ENCODE measurements at places on chromosomes 5 and 9. TPM values are rescaled to one million over a fixed set of nuclear protein-coding genes. Genes with fewer than 3 reads are reported as not detected.

DNA sequence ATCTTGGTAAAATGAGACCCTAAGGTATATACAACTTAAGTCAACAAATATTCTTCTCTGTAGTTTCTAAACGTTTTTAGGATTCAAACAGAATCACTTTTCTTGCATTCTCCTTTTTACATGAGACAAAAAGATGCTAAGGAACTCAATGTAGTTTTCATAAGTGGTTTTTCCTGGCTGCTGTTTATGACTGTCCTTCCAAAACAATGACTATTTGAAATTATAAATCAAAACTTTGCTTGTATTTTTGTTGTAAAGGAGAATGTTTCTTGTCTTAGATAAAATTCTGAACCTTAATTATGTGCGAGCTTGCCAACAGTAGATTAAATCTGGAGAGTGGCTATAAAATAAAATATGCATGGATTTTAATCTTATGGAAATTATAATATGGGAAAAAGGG lies 53.8 kb downstream of the GRIN3A start:
- no peak for DNase-seq

DNA sequence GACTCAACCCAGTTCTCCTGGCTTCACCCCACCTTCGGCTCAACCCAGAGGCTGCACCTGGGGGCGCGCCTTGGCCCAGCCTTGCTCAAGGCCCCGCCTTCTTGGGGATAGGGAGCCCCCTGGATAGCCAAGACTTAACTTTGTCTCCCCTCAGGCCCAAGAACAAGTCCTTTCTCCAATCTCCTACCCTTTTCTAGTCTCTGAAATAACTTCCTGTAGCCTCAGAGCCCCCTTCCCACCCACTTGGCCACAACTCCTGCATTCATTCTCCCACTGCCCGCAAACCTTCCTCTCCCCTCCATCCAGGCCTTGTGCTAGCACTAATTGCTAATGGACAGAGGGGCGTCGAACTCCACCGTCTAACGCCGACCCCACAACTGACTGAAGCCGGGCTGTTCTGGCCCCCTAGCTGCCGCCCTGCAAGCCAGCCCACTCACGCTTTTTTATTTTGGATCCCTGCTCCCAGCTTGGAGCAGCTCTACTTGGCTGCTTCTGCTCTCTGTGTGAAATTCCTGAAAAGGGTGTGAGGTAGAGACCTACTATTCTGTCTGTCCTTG lies 579 bp upstream of the ASTN2 start:
- peak; percentile 28 for DNase-seq

- DNase-seq, result no peak
Observed at GRCh38 chr5:36575361-36575781, 31.0 kb upstream of the SLC1A3 start.

DNA sequence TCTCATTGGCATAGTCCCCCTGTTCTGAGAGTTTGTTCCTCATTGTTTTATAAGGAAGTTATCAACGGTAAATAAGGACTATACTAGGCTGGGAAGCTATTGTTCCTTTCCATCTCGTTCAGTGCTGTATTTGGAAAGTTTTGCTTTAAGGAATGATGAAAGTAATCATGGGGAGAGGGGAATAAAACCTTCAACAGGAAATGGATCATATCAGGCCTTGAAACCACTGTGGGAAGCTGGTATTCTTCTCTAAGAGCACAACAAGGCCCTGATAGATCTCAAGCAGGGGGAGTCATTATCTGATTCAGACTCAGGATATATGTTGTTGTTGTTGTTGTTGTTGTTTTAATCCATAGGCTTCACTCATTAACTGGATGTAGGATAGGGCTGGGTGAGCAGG lies 474.5 kb downstream of the ENC1 start:
- no peak for DNase-seq

DNA sequence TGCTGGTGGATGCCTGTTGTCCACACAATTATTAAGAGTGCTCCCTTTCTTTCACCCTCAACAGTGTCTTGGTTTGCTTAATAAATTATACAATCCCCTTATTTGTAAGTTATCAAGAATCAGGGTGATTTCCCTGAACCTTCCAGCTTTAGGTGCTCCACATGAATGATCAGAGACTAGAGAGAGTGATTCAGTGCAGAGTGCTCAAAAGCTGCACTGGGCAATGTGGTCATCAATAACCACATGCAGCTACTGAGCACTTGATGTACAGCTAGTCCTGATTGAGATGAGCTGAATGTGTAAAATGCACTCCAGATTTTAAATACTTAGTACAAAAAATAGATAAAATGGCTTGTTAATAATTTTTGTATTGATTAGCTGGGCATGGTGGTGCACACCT lies 76.8 kb upstream of the TRIO start:
- no peak for DNase-seq

DNA sequence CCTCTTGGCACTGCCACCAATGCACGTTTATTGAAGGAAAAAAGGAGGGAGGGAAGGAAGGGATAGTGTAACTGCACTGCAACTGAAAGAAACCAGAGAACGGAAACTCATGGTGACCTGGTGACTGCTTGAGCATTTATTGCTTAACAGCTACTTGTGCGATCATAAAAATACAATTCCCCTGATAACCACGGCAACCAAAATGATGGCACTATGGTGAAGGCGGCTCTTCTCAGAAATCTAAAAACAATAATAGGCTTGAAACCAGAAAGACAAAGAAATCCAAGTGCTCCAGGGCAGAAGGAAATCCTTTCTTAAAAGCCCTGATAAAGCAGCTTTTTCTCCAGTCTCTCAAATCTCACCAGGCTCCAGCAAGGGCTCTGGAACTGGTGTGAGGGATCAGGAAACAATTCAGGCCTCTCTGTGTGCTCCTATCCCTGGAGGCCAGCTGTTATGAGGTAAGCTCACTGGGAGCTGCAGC lies 1.9 kb downstream of the FBXO10 start:
- no peak for DNase-seq

DNA sequence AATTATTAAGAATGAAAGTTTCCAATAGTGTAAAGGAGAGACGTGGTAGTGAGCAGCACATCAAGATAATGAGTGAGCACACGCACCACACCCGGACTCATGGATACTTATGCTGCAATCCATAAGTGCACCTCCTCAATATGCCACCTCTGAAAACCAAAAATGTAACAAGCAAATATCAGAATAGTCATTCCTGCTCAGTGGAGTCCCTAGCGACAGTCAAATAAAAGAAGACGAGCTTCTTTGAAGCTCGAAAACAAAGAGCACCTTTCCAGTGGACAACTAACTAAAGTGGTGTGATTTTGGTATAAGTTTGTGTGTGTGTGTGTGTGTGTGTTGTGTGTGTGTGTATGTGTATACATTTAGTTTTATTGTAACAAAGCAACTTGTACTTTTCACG lies 241.3 kb downstream of the DEPDC1B start:
- DNase-seq, result no peak

DNA sequence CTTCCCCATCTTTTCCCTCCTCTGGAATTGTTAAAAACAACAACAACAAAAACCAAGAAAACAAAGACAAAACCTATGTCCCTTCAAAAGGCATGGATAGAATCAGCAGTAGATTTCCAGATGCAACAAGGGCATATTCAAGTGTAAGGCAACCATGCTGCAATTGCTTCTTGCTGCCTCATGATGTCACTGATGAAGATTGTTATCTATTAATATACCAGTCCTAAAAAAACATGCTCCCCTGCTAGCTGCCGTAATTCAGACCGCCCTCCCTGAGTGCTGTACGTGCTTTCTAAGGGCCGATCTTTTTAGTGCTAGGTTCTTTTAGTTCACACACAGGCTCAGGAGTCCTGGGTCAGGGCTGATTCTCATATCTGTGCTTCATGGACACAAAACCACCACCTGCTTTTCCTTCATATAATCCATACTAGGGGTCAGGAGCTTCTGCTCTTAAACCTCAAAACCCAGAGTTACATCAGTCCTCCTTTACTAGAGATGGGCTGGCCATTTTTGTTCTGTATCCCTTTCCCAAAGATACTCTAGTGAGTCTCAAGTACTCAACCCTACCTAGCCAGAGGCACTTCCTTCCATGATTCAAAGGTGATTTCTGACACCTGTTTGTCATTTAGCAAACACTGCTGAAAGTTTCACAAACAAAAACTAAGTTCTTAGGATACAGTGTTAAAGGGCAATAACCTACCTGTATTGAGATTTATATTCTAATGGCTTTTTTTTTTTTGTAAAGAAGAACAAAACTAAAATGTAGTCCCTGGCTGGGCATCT lies 82.1 kb downstream of the GIN1 start:
- DNase-seq, result no peak

GRCh38 chr5:178404987-178405386 lies 172.4 kb upstream of the PHYKPL start:
- no peak for DNase-seq

- no peak for DNase-seq
Observed at GRCh38 chr5:151741678-151742423, 16.6 kb downstream of the ATOX1 start.

GRCh38 chr9:118401546-118401945 lies 697.3 kb downstream of the TLR4 start:
- DNase-seq, result no peak

DNA sequence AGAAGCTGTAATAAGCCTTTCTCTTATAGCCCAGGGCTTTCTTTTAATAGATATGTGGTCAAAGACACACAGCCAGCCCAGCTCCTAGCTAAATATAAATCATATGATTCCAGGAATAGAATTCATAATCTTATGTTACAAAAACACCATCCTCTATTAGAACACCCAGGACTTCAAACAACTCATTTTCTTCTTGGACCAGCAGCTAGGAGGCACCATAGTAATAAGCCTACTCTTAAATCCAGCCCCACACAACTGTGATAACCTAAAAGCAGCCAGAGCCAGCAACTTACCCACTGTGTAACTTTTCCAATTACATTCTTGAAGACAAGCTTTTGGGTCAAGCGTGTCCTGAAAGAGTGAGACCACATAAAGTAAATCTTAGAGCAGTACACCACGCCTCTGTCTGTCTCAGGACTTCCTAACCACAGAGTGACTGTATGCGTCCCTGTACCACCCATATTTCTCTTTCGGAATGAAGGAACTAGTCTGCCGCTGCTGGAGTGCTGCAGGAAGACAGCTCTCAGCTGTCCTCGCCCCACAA lies 223.8 kb downstream of the TLE1 start:
- no peak for DNase-seq

- DNase-seq, result no peak
Observed at GRCh38 chr9:134460206-134460605, 134.0 kb downstream of the RXRA start.

- no peak for DNase-seq
Observed at GRCh38 chr5:177476531-177477233, 3.2 kb upstream of the DBN1 start.

- no peak for DNase-seq
Observed at GRCh38 chr9:30697958-30698357, 1686.5 kb upstream of the ACO1 start.

GRCh38 chr5:55702598-55703345 lies 9.4 kb downstream of the SLC38A9 start:
- DNase-seq, result no peak

DNA sequence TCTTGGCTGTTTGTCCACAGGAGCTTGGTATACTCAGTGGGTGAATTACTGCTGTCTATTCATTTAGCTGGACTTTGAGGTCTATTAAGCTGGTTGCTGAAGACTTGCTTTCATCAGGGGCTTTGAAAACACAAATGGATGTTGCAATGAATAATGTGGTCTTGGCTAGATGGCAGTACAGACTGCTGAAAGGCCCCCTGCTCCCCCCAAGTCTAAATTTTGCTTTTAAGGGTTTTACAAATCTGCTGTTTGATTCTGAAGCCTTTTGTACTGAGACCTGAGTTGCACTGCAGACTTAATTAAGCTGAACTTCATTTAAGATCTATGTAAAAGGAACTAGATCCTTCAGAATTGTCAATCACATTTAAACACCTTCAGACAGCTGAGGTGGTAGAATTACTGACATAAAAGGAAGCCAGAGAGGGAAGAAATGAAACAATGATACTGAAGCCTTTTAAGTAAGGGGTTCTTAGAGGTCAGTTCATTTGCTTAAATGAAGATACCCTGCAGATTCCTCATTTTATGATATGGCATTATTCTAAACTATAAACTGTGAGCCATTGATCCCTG lies 37.3 kb downstream of the KCTD16 start:
- no peak for DNase-seq

DNA sequence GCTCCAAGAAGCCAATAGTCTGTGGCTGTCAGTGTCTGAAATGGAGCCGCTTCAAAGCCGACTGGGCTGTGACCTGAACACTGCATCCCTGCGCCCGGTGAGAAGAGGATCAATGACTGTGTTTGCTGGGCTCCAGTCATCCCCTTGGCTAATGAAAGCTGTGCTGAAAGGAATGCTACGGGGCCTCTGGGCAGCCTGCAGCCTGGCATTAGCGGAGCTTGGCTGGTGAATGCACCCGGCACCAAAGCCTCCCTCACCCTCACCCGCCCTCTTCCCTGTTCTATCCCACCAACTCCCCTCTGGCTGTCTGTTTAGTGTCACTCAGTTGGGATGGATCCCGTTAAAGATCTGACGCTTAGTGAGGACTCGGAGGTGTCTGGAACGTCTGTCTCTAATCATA lies 355.3 kb downstream of the BNC2 start:
- no peak for DNase-seq

DNA sequence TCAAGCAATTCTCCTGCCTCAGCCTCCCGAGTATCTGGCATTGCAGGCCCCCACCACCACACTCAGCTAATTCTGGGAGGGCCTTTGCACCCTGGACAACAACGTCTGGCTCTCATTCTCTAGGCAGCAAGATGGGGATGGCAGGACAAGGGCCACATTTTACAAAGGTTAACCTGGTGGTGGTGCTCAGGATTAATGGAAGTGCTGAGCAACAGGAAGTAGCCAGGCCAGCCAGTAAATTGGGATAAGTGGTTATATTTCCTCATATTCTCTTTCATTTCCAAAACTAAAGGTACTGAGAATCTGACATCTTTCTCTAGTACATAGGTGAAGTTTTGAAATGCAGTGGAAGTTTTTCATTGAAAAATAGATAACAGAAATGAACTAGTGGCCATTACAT lies 24.7 kb upstream of the ASPN start:
- no peak for DNase-seq

DNA sequence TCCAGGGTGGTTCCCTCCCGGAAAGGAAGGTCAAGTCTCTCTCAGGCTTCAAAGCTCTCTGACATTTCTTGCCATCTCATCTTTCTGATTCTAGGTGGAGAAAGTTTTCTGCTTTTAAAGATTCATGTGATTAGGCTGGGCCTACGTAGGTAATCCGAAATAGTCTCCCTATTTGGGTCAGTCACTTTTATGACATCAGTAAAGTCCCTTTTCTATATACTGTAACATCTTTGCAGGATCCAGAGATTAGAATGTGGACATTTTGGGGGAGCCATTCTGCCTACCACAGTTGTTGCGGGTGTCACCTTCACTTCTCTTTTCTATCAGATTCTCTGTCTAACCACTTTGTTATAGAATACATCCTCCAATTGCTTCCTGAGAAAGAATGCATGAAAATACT lies 1.9 kb upstream of the RNF180 start:
- DNase-seq, result no peak

PLEKHG4B gene
- total RNA-seq, result not detected

NR2F1-AS1 gene
- total RNA-seq, result 0.60 TPM

TRIO gene
- total RNA-seq, result 56.9 TPM

ANKRD18B gene
- not detected for total RNA-seq

Data from Right ventricle myocardium inferior (tissue), 1 donor.